ENCODE measurements at places on chromosomes 2 and 18.
A peak's percentile ranks its signal among the peaks of the same experiment; 100 is the strongest.

DNA sequence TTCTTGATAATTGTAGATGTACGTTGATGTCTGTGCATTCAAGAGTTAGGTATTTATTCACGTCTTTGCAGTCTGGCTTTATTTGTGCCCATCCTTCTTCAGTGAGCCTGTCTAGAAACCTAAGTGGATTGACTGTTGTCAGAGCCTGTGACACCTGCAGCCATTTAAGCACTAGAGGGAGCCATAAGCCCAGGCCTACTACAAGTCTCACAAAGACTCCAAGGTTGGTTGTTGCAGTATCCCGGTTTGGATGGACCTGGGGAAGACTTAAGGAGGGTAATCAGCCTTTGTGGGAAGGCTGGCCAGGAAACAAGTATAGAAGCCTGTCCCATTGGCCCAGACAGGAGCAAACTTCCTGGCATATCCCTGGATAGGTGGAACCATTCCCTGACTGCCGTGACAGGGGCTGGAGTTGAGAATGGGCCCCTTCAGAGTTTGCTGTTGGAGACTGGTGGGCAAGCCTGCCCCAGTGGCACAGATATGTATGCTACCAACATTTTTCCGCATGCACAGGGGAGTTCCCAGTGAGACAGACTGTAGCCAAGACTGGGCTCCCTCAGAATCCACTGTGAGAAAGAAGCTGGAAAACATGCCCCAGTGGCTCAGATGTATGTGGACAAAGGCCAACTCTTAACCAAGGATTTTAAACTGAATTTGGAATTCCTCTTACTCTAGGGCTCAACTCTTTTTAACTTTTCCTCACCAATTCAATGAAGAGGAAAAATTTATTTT lies 9.3 kb upstream of the LRRC30 start:
- peak; percentile 57 for DNase-seq

DNA sequence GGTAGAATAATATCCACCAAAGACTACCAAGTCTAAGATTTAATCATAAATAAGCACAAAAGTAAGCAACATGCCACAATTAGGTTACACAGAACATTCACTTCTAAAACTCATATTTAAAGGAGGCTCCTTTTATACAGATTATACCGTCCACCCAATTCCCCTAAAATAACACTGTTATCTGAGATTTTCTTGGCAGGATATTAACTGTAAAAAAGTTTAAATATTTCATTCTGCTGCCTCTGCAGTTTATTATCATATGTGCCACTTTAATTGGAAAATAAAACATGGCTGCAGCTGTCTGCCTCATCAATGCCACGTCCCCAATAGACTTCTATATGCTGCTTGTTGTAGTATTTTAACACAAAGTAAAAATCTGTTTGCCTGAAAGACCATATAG lies 140.9 kb downstream of the DTNB start:
- DNase-seq, result no peak

GRCh38 chr2:119333360-119333759 lies 33.3 kb downstream of the C2orf76 start:
- DNase-seq, result no peak

DNA sequence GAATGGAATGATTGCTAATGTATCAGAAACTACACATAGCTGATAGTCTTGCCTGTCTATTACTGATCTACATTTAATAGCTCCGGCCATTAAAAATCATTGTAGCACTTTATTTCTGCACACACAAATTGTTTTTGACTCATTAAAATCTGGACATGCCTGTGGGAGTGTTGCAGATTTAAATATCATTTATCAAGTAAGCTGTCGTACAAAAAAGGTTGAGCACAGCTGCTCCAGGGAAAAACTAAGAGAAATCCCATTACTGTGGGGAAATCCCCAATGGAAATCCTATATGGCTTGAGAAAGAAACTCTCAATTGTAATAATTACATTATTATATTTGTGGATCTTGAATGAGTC lies 99.6 kb upstream of the CERS6 start:
- DNase-seq, result no peak

- DNase-seq, result no peak
Observed at GRCh38 chr2:125371867-125372266, 1284.1 kb upstream of the GYPC start.

- DNase-seq, result no peak
Observed at GRCh38 chr2:116988303-116988702, 826.2 kb upstream of the DDX18 start.

DNA sequence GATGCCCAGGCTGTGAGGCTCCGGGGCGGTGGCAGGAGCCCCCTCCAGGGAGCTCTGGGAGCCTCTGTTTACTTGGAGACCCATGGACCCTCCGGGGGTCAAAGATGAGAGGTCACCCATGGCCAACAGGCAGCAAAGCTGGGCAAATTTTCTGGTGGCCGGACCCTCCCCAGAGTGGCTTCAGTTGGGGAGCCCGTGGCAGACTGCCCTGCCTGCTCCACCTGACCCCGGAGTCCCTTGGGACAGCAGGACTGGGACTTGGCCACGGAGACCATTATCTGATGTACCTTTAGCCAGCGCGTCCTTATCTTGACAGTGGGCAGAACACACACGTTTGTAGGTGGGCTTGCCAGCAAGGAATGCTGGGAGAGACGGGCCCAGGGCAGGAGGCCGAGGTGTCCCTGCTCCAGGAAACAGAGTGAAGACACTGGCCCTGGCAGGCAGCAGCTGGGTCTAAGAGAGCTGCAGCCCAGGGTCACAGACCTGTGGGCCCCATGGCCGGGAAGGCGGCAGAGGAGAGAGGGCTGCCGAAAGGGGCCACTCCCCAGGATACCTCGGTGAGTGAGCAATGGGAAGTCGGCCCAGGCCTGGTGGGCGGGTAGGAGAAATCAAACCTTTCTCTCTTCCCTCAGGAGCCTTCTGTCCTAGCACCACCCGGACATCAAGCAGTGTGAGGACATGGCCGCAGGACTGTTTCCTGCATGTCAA lies at the start of the genes ABCG5 and ABCG8:
ABCG5 (minus strand) TSS at position 280 of the 708 bp plus-strand sequence; CDS start at position 120, 160 bp downstream.
ABCG8 (plus strand) TSS at position 412 of the 708 bp plus-strand sequence; CDS start at position 495, 83 bp downstream.
- DNase-seq, result no peak

GRCh38 chr18:25594351-25594750 lies 242.4 kb upstream of the ZNF521 start:
- DNase-seq, result no peak

DNA sequence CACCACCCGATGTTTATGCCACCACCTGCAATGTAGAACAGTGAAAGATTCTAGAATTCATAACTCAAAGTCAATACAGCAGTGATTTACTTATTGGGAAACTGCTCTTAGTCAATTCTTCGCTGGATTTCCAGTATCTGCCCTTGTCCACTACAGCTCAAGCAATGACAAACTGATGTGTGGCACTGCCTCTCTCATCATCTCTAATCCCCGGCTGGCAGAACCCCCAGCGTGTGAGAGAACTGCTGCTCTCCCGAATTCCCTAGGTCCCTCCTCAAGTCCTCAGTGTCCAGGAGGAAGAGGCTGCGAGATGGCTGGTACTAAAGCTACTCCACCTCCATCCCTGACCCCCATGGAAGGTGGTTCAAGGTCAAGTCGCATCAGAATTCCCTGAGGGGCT lies 1.6 kb downstream of the TXNL4A start:
- no peak for DNase-seq

DNA sequence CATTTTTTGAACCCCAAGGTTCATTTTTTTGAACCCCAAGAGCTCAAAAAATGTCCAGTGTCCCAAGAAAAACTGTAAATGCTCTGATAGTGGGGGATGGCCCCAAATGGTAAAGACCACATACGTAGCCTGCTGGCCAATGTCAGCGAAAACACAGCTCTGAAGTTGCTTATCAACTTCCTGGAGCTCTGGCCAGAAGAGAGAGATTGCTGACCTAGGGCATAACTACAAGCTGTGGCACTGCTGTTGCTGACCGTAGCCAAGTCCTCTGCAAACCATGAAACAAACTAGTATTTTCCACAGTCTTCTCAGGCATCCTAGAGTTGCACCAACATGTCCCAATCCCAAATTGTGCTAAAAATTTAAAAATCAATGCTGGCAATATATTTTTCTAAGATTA lies 50.9 kb downstream of the REEP1 start:
- no peak for DNase-seq

- peak; percentile 11 for DNase-seq
Observed at GRCh38 chr2:204705243-204705932, 160.1 kb downstream of the PARD3B start.

GRCh38 chr18:3321133-3321812 lies 59.3 kb downstream of the MYL12B start:
- DNase-seq, result peak; percentile 78

DNA sequence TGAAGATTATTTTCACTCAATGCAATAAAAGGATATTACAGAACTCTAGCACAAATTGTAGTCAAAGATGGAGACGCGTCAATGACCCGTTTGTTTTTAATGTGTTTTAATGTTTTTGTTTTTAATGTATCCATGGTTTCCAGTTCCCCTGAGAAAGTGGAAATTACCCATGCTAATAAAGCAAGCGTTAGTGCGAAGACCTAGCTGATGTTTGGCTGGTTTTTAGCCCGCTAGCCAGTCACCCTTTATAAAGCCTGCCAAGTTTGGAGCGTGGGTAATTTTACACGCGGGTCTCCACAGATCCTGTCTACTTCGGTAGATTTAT lies 430 bp upstream of the CHMP1B start:
- DNase-seq, result peak; percentile 64

GRCh38 chr2:158914731-158915130 lies 53.7 kb upstream of the TANC1 start:
- DNase-seq, result no peak

GRCh38 chr18:2984703-2985261 lies 28.2 kb downstream of the LPIN2 start:
- DNase-seq, result no peak

DNA sequence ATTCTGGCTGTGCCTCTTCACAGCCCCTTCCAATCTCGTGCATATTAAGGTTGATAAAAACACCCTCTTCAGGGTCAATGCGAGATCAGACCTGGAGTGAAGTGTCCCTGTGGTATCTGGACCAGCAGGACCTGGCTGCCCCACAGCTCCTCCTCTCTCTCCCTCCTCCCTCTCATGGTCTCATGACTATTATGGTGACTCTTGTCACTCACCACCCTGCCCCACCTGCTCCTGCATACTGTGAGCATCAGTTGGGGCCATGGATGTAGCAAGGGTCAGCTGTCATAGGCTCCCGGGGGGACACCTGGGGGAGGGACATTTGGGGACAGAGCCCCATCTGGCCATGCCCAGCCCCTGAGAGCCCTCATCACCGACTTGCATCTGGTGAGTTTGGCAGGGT lies 50.2 kb downstream of the ODC1 start:
- DNase-seq, result peak; percentile 19

DNA sequence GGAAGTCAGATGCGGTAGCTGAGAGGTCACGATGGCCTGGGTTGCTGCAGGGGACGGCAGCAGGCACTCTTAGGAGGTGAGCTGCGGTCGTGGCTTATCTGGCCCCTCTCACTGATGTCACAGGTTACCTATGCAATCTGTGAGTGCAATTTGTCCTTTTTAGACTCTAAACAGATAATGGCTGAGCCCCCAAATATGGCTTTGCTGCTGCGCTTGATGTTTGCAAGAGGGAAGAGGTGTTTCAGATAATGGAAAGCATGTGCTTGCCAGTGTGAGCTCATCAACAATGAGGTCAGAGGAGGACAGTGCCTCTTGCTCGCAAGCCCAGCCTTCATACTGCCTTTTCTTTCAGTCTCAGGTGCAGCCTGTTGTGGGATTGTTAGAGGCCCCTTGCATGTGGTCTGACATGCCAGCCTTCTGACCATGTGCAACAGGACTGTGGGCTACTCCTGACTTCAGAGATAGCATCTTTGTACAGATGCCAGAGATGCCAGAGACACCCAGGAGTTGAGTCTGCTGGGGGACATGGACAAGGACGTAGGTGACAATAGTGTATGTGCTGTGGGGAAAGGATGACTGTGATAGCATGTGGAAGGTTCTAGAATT lies 151.3 kb downstream of the TANC1 start:
- no peak for DNase-seq

GRCh38 chr2:58911877-58912276 lies 670.8 kb upstream of the FANCL start:
- no peak for DNase-seq

DNA sequence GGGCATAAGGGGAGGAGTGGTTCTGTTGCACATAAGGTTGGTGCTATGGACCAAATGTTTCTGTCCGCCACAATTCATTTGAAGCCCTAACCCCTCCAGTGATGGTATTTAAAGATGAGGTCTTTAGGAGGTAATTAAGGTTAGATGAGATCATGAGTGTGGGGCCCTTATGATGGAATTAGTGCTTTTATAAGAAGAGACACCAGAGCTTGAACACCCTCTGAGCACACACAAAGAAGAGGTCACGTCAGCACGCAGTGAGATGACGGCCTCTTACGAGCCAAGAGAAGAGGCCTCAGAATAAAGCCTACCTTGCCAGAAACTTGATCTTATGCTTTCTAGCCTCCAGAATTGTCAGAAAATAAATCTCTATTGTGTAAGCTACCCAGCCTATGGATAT lies 386.4 kb upstream of the CYRIA start:
- no peak for DNase-seq

DNA sequence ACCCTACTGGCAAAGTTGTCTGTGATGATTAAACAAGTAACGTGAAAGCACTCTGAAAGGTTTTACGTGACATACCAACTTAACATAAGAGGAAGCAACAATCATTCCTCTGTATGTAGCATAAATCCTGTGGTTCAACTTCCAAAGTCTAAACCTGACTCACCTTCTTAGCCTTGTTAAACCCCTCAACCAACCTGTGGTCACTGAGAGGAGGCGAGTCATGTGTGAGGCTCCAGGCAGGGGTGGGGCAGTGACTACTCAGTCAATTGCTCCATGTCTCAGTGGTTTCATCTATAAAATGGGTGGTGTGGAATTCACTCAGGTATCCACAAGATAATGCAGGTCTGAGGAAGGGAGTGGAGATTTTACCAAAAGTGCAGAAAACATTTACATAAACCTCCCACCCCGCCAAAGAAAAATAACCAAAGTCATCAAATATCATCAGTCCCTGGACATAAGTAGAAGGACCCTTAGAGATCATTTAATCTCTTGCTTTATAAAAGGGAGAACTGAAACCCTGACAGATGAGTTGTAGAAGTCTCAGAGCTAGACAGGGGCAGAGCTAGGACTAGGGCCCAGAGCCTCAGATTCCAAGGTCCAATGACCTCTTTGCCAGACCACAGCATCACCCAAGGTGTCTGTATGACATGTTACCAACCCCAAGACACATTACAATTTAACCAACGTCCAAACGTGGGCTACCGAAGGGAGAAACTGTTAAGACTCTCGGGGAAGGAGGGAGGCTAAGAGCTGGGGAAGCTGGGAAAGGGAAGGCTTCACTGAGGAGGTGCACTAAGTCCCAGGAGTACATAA lies 3.7 kb upstream of the PCBP1 start:
- DNase-seq, result no peak

DNA sequence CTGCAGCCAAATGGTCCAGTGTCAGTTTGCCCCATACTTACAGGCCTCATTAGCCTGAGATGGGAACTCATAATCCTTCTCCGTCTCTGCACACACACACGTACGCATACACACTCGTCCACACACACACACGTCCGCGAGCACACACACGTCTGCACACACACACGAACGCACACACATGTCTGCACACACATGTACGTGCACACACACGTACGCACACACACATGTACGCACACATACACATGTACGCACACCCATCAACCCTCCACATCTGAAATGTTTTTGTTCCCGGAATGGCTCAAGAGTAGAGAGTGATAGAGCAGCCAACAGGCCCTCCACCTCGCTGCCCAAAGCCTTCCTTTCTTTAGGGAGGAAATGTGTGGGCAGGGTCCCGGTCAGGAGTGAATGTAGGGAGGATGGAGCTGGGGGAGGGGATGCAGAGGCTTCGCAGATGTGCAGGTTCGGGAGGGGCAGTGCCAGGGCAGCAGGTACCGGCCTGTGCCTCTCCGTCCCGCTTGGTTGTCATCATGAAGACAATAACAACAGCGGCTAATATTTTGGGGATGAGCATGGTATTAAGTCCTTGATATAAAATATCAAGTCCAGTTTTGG lies 52.7 kb downstream of the PTGR3 start:
- no peak for DNase-seq

GRCh38 chr2:2777213-2777612 lies 446.1 kb upstream of the MYT1L start:
- no peak for DNase-seq
